ENCODE measurements at places on chromosomes 2 and 18. TPM values are rescaled to one million over a fixed set of nuclear protein-coding genes. Genes with fewer than 3 reads are reported as not detected.

Gene MAB21L4
- total RNA-seq, result 1.0 TPM

Gene STK17B
- total RNA-seq, result 22.1 TPM

Gene RGPD6
- 17.6 TPM for total RNA-seq

Gene TUBA3D
- not detected for total RNA-seq

Gene ADAM23
- 0.22 TPM for total RNA-seq

Gene SLC23A3
- 1.7 TPM for total RNA-seq

Gene KCNG2
- total RNA-seq, result not detected

Gene CYP27C1
- total RNA-seq, result 0.36 TPM

Gene RAB17
- total RNA-seq, result 52.2 TPM

Gene VSNL1
- total RNA-seq, result not detected

Gene TNFRSF11A
- 26.5 TPM for total RNA-seq

Gene REG1B
- not detected for total RNA-seq

Gene RGPD4
- not detected for total RNA-seq

Gene LAMA1
- not detected for total RNA-seq

Gene TMEM17
- 2.9 TPM for total RNA-seq

Gene MYO3B
- total RNA-seq, result 0.46 TPM

Gene ZEB2
- 0.69 TPM for total RNA-seq

Gene STPG4
- total RNA-seq, result not detected

Gene ST6GAL2
- 11.4 TPM for total RNA-seq

Gene UNC50
- total RNA-seq, result 26.0 TPM

Gene MC2R
- not detected for total RNA-seq

Gene KCMF1
- total RNA-seq, result 62.1 TPM

Gene CHRNG
- total RNA-seq, result not detected

Gene LCT
- total RNA-seq, result not detected

Gene NEURL3
- total RNA-seq, result 0.40 TPM

Gene SLC38A11
- total RNA-seq, result 0.36 TPM

Gene SCN2A
- 0.46 TPM for total RNA-seq

Gene CSRNP3
- total RNA-seq, result 8.3 TPM

Gene SS18
- total RNA-seq, result 70.1 TPM

Gene UGT1A5
- total RNA-seq, result not detected

Gene ZAP70
- total RNA-seq, result not detected

Gene C1GALT1C1L
- total RNA-seq, result not detected

Gene DNAH6
- total RNA-seq, result not detected

Gene NAGK
- total RNA-seq, result 55.5 TPM

Gene LDLRAD4
- total RNA-seq, result not detected

Gene AOX1
- total RNA-seq, result 54.9 TPM

Gene STARD6
- total RNA-seq, result not detected

Gene RPIA
- total RNA-seq, result 17.5 TPM

Gene CCDC74B
- 8.6 TPM for total RNA-seq

Gene NT5C1B
- not detected for total RNA-seq
